Stimulated activated CD8-positive, alpha-beta memory T cell treated with anti-CD3 and anti-CD28 coated beads, Interleukin-4, amount 100 ng/mL, for 4 hours (primary cell): ENCODE measurements at places on chromosomes 1 and 21.

DNA sequence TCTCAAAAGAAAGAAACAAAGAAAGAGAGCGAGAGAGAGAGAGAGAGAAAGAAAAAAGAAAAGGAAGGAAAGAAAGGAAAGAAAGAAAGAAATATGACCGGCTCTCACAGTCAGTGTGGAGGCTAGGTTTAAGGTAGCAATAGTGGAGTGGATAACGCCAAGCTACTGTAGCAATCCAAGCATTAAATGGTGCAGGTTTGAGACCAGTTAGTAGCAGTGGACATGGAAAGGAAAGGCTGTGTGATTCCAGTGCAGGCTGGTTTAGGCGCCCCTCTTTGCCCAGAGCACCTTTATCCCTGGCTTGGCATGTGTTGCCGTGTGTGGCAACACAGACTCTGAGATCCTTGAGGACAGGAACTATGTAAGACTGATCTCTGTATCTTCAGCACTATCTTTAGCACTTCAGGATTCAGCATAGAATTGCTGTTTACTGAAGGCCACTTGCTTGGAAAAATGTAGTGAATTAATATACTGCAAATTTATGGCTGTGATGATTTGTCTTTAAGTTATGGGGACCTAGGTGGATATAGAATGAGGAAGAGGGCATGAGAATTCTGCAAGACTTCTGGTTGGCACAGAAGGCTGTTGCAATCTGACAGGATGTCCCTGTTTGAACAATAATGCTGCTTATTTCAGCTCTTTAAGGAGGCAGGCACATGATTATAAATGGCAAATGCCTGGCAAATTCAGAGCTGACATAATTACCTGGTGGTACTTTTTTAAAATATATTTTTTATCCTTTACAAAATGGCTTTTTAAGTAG lies 10.8 kb upstream of the OSBPL9 start:
- no peak for DNase-seq

- no peak for DNase-seq
These were observed 87.6 kb downstream of the GLIS1 start for GRCh38 chr1:53651356-53651755.

- no peak for DNase-seq
These were observed 3.8 kb downstream of the DNASE2B start for GRCh38 chr1:84402060-84402459.

DNA sequence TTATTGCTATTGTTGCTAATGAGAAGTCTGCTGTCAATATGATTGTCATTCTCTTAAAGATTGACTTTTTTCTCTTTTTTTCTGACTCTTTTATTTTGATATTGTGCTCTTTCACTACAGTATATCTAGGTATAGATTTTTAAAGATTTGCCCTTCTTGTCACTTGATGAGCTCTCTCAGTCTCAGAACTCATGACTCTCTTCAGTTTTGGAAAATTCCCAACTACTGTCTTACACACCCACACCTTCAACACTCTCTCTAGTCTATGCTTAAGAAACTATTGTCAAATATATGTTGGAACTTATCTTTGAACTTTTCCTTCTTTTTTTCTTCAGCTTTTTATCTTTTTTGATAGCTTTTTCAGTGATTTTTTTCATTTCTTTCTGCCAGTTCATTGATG lies 50.6 kb downstream of the LMO4 start:
- DNase-seq = no peak

- no peak for DNase-seq
These were observed 12.0 kb downstream of the XCL2 start for GRCh38 chr1:168531615-168532345.

DNA sequence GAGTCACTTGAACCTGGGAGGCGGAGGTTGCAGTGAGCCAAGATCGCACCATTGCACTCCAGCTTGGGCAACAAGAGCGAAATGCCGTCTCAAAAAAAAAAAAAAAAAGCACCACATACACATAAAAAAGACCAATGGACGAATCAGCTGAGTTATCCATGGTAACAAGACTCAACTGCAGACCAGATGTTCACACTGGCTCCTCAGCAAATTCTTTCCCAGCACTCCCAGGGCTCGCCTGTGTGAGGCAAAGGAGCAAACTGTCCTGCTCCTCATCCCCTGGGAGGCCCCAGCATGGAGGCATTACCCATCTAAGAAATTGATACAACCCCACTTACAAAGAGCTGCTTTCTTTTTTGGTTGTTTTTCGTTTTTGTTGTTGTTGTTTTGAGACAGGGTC lies 3.1 kb downstream of the TMEM234 start:
- DNase-seq = no peak

GRCh38 chr1:6960291-6960811 lies 175.1 kb downstream of the CAMTA1 start:
- DNase-seq = no peak

- no peak for DNase-seq
These were observed 252.2 kb downstream of the RPS6KC1 start for GRCh38 chr1:213303286-213303685.

- DNase-seq = no peak
These were observed 108.0 kb downstream of the PTPRU start for GRCh38 chr1:29344336-29344735.

- DNase-seq = no peak
These were observed 21.9 kb upstream of the IVNS1ABP start for GRCh38 chr1:185338719-185339622.
